M059J (cell line): ENCODE measurements at places on chromosomes 12 and 14.

GRCh38 chr12:55847603-55848291 is 5.0 kb upstream of the MMP19 start:
- DNase-seq = peak; percentile 91

DNA sequence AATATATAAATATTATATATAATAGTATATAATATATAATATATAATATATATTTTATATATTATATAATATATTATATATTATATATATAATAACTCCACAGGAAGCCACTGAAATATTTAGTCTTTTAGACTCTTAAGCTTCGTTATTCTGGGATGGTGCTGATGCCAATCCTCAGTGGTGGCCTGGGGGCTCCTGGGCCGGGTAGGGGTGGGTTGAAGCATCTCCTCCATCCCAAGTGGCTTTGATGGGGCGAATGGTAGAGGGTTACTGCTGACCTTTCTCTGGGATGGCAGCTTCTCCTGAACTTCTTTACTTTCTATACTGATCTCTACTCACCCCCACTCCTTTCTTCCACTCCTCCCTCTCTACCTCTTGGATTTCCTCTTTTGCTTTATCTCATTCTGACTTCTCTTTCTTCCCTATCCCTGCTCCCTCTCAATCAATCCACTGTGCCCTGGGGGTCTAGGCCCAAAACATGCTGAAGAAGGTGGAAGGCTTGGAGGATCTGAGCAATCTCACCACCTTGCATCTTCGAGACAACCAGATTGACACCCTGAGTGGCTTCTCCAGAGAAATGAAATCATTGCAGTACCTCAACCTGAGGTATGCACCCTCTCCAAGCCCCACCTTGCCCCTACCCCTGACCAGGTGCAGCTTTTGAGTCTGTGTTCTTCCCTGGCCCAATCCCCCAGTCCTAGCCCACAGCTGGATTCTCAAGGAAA is 4.8 kb upstream of the ENO2 start:
- DNase-seq = no peak

DNA sequence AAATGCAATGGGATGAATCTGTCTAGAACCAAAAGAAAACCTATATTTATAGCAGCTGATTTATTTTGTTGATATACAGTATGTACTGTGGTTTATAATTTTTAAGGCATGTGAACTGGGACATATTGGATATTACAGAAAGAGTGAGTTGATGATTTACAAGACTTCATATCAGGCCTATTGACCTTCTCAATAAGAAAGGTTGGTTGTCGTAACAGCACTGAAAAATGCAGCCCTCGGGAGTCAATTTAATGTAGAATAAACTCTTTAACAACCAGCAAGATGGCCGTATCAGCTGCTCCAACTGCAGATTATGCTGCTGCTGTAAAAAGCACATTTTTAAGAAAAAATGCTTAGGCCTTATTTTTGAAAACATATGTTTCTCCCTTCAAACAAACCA is 407.3 kb downstream of the GXYLT1 start:
- no peak for DNase-seq

GRCh38 chr12:59700153-59700450 is 104.3 kb downstream of the SLC16A7 start:
- no peak for DNase-seq

DNA sequence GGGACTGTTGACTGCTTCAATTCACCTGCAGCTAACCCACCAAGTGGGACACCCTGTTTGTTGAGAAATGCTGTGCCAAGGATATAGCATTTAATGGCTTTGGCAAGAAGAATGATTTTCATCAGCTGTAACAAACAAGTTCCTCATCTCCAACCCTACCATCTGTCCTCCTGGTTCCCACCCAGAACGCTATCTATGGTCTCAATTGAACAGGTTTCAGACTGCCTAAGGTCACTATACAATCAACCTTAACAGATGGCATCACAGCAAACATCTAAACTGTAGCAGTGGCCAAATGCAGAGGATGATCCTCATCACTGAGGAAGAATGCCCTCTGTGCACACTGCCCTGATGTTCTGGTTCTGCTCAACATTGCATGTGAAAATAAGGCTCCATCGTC is 546.2 kb upstream of the FOXG1 start:
- no peak for DNase-seq

DNA sequence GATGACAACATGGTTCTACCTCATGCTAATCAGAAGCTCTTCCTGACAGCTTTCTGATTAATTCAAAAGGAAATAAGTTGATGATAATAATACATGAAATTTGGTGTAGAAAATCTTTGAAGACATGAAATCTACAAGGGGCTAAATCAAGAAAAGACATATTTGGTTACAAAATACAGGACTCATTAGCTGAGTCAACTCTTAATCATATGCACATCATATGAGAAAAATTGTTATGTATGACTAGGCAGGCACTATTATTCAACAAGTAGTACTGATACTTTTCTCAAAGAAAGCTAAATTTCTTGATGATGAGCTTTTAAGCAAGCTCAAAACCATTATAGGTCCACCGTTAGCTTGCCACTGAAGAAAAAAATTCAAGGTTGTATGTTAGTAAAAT is 7.1 kb downstream of the ABCC9 start:
- no peak for DNase-seq

DNA sequence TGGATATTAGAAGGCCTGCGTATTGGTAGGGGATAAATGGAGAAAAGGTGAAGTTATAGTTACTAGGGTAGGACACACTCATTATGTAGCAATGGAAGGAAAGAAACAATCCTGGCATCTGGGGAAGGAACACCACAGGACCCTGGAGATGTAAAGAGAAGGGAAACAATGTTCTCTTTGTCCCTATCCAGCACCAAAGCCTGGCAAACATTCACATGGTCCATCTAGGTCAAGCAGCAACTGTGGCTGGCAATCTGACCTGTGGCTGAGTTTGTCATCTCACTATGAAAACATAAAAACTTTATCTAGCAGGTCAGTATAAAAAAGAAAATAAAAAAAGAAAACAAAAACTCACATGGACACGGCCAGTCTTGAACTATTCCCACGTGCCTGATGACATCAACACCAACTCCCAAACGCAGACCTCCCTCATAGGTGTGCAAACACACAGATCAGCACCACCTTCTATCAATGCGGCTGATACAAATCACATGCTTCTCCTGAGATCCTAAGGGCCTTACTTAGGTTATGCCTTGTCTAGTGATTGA is 2.6 kb downstream of the POMT2 start:
- DNase-seq = no peak

- DNase-seq = peak; percentile 30
These were observed 154.4 kb downstream of the GPHN start for GRCh38 chr14:66662374-66662773.

- DNase-seq = no peak
These were observed 346.7 kb upstream of the CCDC196 start for GRCh38 chr14:66139432-66139831.

GRCh38 chr14:69858801-69859200 is 20.4 kb upstream of the SMOC1 start:
- DNase-seq = no peak

- no peak for DNase-seq
These were observed 23.0 kb downstream of the KRT76 start for GRCh38 chr12:52754135-52754534.

GRCh38 chr14:105452963-105453362 is 21.7 kb upstream of the CRIP2 start:
- no peak for DNase-seq

DNA sequence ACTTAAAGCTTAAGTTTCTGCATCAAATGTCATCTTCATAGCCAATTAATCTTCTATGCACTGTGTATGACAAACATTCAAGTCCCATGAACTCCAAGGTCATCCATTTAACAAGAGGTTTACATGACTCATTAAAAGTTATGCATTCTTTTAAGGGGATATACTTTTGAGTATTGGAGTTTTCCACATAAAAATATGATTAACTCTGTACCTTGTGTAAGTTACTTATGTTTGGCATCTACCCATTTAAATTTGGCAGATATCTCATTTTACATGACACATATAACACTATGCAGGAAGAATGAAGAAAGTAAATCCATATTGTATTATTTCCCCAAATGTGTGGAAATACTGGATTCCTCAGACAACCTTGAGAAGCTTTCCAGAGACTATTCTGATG is 240.2 kb downstream of the PAX9 start:
- peak; percentile 29 for DNase-seq

DNA sequence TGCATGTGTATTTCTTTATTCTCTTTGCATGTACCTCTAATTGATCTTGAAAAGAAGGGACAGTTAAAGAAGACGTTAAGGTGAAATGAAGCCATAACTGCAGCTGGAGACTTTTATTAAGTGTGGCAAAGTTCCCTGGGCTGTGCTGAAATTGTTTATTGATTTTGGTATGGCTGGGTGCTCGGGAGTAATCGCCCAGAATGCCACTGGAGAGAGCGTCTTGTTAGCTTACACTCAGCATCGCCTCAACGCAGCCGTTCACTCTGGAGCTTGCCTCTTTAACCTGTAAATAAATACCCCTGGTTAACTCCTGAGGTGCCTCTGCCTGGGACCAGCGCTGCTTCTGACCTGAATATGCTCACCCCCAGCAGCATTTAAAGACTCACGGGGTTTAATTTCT is 98.6 kb downstream of the GPATCH2L start:
- no peak for DNase-seq

- DNase-seq = no peak
These were observed 10.1 kb upstream of the KICS2 start for GRCh38 chr12:64232196-64232595.

DNA sequence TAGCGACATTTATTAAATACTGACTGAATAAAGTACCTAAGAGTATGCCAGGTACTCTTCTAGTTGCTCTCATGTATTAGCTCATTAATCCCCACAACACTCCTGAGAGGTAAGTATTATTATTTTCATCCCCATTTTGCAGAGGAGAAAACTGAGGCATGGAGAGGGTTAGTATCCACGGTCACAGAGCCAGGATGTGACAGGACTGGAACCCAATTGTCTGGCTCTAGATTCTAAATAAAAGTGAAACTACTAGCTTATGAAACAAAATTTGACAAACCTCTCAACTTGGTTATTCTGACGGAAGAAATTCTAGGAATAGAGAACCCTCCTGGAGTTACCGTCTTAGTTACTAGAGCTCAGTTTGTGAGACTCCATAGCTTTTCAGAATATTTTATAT is 112.2 kb downstream of the CHST11 start:
- DNase-seq = no peak

DNA sequence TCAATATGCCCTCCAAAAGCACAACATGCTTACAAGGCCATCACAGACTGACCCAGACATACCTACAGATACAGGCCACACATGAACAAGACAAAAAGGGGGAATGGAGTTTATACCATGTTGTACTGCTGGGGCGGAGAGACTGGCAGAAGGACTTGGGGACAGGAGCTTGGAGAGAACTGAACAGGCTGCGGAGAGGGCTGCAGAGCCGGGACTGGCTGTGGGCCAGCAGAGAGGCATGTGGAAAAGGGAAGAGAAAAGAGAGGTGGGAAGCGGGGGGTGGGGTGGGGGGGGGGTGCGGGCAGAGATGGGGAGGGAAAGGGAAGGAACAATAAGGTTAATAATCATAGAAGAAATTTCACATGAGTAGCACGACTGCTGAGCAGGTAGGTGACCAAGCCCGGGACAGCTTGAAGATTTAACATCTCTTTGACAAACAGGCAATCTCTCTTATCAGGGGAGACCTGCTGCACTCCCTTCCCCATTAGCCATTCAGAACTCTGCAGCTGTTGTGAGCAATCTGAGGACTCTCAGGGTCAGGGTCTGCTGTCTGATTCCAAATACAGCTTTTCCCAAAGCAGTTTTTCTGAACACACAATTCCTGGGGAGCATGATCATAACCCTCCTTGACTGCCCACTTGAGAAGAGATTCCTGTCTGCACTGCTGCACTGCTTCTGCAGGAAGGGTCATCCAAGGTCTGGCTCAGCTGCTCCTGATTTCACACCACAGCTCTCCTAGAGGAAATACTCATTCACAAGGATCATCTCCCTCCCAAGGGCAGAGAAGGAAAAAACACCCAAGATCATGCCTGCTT is 21.6 kb upstream of the STAC3 start:
- DNase-seq = no peak

DNA sequence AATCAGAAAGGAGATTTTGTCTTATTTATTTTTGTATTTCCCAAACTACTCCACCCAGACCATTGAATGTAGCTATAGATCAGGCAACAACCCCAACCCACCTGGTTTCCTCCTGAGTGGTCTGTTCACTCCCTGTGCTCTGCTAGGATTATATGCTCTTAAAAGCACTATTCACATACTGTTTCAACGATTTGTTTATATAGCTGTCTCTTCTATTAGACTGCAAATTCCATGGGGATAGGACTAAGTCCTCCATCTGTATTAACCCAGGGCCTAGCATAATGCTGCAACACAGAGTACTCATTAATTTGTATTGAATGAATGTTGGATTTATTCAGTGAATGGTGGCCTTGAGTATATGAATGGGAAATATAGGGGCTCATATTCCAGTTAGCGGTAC is 307.6 kb downstream of the RAD51B start:
- no peak for DNase-seq
